GF-D8 (cell line): ENCODE measurements at places on chromosomes 1 and 21.

GRCh38 chr1:114976891-114977290 lies 52.7 kb upstream of the TSHB start:
- no peak for DNase-seq

- no peak for DNase-seq
Measured at GRCh38 chr1:172680244-172680643, 21.3 kb downstream of the FASLG start.

- no peak for DNase-seq
Measured at GRCh38 chr1:176811511-176812288, 348.7 kb downstream of the PAPPA2 start.

DNA sequence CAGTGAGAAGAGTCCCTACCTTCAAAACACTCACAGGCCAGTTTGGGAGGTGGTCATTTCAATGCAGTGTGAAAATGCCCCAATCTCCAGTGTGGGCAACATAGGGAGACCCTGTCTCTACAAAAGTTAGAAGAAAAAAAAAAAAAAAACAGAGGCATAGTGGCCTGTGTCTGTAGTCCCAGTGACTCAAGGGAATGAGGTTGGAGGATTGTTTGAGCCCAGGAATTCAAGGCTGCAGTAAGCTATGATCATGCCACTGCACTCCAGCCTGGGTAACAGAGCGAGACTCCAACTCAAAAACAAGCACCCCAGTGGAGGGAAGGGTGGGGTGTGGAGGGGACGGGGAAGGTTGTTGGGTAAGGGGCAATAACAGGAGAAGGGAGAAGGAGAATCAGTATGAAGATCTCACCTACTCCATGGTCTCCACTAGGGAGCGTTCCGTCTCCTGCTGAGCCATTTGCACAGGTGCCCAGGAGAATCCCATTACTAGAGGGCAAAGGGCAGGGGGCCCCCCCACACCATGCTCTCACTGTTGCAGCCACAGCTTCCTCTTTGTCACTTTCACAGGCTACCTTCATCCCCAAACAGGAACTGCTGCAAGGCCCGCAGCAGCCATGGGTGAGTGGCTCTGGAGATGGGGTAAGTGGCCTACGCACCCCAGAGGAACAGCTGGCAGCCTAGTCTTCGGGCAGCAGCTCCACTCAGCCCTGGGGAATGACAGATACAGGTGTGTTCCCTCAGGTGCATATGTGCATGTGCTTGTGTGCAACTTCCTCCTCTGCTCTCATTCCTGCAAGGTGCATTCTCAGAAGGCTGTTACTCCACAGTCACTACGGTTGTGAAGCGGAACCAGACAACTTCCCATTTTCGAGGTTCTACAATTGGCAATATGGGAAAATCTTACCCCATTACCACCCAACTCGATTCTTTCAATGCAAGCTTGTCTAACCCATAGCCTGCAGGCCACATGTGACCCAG lies 87.9 kb upstream of the LYST start:
- DNase-seq: peak; percentile 99

DNA sequence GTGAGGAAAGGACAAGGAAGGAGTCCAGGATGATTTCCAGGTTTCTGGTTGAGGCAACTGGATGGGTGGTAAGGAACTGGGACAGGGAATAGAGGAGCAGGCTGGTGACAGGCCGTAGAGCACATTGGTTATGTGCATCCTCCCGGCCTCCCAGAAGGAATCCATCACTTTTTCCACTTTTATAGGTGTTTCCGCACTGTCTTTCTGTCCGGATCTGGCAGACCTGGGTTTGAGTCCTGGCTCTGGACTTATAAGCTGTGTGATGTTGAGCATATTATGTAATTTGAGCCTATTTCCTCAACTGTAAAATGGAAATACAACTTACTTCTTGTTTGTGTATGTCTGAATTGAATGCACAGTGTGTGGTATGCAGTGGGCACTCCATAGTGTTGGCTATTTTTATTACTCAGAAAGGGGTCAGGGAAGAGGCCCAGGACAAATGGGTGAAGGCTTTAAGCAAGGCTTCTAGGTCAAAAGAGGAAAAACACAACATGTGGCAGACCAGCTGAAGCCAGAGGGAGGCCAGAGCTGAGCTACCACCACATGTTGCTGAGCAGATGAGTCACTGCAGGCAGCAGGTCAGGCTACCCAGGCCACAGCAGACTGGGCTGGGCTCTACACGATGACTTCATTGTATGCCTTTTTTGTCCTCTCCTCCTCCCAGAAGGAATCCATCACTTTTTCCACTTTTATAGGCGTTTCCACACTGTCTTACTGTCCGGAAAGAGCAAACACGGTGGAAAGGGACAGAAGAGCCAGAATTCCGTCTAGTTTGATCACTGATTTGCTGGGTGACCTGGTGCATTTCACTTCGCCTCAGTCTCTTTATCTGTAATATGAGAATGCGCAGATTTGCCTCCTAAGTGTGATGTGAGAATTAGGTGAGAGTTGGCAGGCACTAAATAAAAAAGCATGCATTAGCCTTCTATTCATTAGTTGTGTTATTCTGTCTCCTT lies 791 bp upstream of the MAST2 start:
- DNase-seq: peak; percentile 60

DNA sequence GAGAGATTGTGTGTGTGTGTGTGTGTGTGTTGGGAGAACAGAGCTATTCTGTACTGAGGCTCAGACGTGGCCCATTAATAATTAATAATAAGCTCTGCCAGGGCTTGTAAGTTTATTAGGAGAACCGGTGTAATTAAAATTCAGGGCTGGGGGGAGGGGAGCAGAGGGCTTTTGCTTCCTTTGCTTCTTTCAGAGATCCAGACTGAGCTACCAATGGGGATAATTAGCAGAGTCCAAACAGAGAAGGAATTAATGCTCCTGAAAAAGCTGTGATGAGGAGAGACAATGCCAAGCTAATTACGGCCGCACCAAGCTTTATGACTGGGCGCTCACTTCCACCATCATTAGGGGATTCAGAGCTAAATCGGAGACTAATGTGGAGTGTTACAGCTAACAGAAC lies 4.5 kb downstream of the SYT6 start:
- DNase-seq: no peak

DNA sequence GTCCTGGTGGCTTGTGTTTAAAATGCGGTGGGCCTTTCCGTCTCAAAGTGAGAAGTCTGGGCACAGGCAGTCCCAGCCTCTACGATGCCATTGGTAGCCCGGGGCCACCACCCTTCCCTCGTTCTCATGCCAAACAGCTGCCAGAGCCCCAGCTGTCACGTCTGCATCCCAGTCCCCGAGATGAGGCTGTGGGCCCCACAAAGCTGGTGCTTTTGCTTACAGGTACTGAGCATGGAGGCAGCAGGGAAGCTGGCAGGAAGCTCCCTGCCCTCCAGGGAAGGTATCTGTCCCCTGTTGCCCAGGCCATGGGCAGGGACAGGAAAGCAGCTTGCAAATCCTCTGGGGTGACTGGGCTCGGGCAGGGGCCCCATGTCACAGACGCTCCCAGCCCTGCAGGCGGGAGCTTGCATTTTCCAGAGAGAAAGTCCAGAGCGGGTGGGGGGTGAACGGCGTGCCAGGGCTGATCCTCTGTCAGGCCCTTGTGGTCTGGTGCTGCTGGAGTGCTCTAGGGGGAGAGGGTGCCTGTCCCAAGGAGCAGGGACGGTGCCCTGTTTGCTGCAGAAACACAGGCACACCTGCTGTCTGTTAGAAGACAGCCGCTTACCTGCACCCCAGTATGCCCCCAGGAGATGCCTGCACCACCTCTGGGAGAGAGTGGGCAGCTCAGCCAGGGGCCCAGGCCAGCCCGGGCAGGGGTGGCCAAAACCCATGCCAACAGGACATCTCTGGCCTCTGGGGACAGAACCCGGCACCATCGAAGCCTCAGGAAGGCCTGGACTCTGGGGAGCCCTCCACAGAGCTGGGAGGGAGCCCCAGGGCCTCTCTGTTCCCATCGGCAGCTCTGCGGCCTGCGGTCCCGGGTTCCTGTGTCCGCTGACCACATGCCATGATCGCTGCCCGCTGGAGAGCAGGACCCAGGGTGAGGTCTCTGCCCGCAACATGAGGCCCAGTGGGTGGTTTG lies 45.9 kb downstream of the SLX9 start:
- DNase-seq: no peak

- DNase-seq: no peak
Measured at GRCh38 chr1:1216770-1217620, 3.0 kb upstream of the TNFRSF4 start.

DNA sequence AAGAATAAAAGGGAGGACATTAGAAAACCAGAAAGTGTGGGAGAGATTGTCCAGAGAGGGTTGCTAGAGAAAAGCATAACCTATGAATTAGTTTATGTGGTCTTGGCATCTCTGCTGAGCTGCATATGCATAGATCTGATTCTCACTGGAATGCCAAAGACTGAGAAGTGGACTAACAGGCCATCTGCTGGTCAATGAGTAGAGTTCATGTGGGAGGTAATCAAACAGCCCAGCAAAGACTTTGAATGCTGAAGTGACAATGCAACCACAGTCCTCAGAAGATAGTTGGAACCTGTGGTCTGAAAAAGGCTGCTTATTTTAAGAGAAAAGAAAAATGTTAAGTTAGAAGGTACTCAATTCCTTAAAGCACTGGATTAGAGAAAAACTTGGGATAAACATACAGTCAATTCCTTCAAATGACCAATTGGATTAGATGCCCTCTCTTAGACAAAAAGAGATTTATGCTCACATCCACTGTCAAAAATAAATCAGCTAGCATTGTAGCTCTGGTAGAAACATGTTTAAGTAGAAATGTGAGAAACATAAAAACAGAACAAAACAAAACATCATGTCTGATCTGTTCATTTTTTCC lies 382.8 kb downstream of the AMY1C start:
- no peak for DNase-seq

GRCh38 chr1:183106166-183106565 lies 79.9 kb upstream of the LAMC2 start:
- DNase-seq: no peak

- DNase-seq: no peak
Measured at GRCh38 chr1:8078176-8078671, 52.1 kb upstream of the ERRFI1 start.

DNA sequence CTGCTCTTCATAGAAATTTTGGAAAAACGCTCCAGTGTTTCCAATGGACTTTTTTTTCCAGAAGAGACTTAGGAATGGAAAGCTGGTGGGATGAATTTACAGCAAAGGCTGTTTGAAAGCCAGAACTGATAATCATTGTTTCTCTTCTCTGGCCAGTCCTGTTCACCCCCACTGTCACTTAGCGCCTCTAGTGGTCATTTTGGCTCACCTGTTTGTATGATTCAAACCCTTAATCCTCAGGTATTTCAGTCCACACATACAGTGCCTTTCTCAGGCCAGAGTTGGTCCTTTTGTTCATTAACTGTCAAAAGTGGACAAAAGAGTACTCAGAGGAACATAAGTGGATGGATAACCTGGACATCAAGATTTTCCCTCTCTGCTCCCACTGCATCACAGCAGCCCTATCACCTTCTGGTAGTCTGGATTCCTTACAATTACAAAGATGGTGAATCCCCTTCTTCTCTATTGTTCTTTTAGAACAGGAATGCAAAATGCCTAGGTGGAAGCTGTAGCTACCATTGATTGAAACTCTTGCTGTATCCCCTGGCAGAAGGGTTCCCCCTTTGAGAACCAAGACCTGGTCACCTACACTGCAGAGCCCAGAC lies 177.6 kb upstream of the OLFM3 start:
- no peak for DNase-seq

DNA sequence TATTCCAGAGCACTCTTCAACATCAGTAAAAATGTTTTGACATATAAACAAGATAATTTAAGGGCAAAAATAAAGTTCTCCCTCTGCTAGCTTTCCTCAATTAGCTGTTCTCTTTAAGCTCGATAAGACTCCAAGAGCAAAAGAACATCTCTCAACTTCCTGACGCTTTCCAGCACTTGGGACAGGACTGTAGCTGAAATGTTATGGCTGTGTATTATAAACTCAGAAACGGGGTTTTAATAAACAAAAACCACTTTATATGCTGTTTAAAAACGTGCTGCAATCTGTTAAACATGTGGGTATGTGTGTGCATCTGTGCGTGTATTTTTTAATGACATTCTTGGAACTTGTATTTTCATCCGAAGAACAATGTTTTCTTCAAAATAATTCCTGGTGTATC lies 71.5 kb upstream of the RGS2 start:
- no peak for DNase-seq

GRCh38 chr1:228058949-228059633 lies 23.4 kb upstream of the ARF1 start:
- no peak for DNase-seq

DNA sequence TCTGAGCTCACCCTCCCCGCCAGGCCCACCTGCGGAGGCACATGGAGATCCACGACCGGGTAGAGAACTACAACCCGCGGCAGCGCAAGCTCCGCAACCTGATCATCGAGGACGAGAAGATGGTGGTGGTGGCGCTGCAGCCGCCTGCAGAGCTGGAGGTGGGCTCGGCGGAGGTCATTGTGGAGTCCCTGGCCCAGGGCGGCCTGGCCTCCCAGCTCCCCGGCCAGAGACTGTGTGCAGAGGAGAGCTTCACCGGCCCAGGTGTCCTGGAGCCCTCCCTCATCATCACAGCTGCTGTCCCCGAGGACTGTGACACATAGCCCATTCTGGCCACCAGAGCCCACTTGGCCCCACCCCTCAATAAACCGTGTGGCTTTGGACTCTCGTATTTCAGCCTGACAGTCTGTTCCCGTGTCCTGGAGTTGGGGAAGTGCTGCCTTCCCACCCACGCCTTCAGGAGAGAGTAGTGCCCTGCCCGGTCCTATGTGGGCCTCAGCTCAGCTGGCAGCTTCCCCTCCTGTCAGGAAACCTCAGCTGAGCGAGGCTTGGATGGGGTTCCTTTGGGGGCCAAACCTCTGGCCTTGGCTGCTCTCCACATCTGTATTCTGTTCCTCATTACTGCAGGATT lies 9.2 kb downstream of the ZBTB48 start:
- peak; percentile 19 for DNase-seq

GRCh38 chr1:213689260-213689659 lies 298.5 kb upstream of the PROX1 start:
- no peak for DNase-seq

DNA sequence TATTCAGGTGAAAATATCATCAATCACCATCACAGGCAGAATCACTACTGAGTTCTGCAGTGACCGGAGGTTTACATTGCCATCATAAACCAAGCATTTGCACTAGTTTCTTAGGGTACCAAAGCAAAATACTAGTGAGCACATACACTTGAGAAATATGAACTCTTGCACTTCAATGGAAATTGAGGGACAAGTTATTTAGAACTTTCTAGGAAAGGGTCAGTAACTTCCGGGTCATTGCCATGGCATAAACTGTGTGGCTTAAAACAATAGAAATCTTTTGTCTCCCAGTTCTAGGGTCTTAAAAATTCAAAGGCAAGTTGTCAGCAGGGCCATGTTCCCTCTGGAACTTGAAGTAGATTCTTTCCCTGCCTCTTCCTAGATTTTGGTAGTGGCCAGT lies 197.5 kb downstream of the ZC3H11B start:
- no peak for DNase-seq

- DNase-seq: no peak
Measured at GRCh38 chr1:163399976-163400601, 78.3 kb downstream of the NUF2 start.

DNA sequence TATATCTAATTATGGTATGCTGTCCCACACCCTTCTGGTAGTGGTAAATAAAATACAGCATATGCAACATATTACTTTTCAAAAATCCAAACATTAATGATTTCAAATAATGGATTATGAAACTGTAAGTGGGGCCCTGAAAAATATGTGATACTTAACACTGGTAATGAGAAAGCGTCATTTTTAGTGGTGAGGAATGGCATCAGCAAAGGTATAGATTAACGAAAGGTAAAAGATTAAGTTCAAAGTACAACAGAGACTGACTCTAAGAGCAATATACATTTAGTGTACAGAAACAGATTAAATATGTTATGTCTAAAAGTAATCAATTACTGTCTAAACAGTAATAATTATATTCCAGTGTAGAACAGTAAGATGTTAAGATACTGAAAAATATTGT lies 194.1 kb downstream of the COL24A1 start:
- no peak for DNase-seq
